Right renal cortex interstitium (tissue), 3 donors: ENCODE measurements at places on chromosomes 11 and 22.

DNA sequence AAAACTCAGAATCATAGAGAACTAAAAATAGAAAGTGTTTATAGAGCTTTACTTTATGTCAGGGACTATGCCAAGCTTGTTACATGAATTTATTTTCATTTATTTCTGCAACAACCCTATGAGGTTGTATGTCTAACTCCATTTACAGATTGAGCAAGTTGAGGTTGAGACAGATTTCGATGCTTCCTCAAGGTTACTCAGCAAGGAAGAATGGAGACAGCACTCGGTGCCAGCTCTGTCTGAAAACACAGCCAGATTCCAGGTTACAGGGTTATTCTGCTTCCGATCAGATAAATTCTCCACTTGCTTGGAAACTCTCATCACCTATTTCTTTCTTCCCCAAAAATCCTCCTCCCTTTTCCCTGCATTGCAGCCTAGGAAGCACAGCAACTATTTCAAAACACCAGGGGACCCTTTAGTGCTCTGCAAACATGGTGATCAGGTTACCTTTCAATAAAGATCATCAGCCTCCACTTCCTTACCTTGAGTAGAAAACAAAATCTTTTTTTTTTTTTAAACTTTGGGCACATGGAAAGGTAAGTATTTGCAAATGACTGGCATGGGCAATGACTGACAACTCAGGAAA lies 7.0 kb downstream of the MMP3 start:
- DNase-seq: no peak

DNA sequence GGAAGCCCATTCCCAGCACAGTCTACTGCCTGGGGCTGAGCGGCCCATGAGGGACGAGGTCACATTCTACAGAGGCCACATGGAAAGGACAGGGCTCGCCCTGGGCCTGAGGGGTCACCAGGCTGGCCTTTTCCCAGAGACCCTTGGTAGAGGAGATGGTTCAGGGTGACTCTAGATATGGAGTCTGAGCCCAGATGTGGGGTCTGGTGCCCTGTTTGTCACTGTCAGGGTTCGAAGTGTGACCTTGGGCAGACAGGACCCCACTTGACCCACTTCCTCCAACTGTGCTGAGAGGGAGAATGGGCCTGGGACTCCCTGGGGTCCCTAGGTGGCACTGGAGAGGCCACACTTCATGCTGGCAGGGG lies 81.0 kb downstream of the MYEOV start:
- no peak for DNase-seq

GRCh38 chr11:489610-490185 lies 17.3 kb downstream of the RNH1 start:
- DNase-seq: no peak

GRCh38 chr22:37473437-37473946 lies 12.7 kb downstream of the MFNG start:
- DNase-seq: no peak

- no peak for DNase-seq
Measured at GRCh38 chr22:23910496-23911190, 16.5 kb downstream of the MIF start.

- no peak for DNase-seq
Measured at GRCh38 chr11:77096591-77097019, 6.0 kb upstream of the OMP start.

GRCh38 chr22:27385261-27385998 lies 416.1 kb downstream of the MN1 start:
- DNase-seq: no peak

- DNase-seq: peak; percentile 57
Measured at GRCh38 chr11:27183672-27184457, 143.2 kb downstream of the BBOX1 start.

GRCh38 chr11:15893080-15893492 lies 463.3 kb downstream of the SOX6 start:
- DNase-seq: no peak

DNA sequence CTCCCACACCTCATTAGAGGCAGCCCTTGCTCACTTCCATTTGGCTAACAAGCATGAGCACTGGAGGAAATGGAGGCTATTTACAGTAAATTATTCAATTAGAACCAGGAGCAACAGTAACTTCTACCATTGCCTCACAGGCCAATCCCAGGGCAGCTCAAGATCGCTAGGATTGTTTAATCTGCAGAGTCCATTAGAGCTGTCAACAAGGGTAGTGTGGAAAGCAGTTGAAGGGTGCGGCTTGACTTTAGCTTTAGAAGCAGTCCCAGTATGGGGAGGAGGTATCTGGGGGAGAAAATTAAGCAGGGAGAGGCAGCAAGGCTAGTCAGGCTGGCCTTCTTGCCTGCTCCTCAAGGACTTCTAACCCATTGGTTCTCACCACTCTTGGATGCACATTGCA lies 38.3 kb upstream of the CYP2R1 start:
- DNase-seq: no peak

GRCh38 chr11:47964546-47964945 lies 15.8 kb upstream of the PTPRJ start:
- no peak for DNase-seq

DNA sequence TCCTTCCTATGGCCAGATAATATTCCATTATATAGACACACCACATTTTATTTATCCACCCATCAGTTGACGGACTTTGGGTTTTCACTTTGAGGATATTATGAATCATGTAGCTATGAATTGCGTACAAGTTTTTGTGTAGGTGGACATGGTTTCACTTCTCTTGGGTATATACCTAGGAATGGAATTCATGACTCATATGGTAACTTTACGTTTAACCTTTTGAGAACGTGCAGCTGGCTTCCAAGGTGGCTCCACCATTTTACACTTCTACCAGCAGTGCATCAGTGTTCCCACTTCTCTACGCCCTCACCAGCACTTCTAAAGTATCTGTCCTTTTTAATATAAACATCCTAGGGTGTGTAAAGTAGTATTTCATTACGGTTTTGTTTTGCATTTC lies 112.0 kb downstream of the PLEKHA7 start:
- DNase-seq: no peak

DNA sequence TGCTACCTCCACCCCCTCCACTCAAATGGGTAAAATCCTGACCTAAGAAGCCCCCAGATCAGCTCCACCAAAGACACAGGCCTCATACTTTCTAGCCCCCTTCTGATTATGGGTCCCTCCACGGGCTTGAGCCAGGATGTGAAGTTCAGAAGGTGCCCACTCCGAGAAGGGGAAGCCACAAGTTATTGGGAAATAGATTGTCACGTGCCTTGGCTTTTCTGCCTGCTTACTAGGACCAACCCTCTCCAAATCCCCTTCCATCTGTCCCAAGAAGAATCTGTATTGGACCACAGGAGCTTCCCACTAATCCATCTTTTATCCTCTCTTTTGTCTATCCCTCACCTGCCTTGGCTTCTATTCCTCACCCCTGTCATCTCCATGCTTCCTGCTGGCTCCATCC lies 3.0 kb upstream of the NRGN start:
- no peak for DNase-seq

GRCh38 chr22:35443338-35443737 lies 43.4 kb downstream of the MCM5 start:
- DNase-seq: no peak

DNA sequence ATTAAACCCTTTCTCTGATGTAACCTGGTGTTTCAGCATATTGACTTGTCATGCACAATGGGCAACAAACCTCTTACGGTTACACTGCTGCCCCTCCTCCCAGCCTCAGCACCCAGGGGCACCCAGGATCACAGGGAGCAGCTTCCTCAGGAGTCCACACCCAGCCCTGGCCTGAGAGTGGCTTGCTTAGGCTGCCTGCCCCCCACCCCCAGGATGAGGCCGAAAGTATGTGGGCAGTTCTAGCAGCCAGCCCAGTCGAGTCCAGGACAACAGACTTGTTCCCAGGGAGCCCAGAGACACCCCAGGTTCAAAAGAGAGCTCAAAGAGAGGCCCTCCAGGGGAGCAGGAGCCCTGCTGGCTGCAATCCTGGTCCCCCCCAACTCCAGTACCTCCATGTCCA lies 108.1 kb upstream of the THY1 start:
- DNase-seq: no peak

- no peak for DNase-seq
Measured at GRCh38 chr22:35819421-35819820, 101.7 kb downstream of the APOL5 start.

DNA sequence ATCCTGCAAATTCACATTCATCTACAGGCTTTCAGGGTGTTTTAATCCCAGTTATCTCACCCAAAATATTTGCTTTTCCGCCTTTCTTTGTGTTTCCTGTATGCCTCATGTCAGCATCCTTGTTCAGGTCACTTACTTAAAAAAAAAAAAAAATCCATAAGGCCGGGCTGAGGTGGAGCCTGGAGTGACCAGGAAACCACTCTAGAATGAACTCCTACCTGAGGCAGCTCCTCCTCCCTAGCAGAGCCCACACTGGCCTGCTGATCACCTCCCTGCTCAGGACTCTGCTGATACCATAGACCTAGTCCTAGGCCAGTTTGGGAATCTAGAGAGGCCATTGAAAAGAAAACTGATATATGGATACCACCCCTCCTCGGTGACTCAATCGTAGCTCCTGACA lies 8.7 kb upstream of the DGAT2 start:
- DNase-seq: no peak
